ENCODE measurements at places on chromosomes 12 and 14.

DNA sequence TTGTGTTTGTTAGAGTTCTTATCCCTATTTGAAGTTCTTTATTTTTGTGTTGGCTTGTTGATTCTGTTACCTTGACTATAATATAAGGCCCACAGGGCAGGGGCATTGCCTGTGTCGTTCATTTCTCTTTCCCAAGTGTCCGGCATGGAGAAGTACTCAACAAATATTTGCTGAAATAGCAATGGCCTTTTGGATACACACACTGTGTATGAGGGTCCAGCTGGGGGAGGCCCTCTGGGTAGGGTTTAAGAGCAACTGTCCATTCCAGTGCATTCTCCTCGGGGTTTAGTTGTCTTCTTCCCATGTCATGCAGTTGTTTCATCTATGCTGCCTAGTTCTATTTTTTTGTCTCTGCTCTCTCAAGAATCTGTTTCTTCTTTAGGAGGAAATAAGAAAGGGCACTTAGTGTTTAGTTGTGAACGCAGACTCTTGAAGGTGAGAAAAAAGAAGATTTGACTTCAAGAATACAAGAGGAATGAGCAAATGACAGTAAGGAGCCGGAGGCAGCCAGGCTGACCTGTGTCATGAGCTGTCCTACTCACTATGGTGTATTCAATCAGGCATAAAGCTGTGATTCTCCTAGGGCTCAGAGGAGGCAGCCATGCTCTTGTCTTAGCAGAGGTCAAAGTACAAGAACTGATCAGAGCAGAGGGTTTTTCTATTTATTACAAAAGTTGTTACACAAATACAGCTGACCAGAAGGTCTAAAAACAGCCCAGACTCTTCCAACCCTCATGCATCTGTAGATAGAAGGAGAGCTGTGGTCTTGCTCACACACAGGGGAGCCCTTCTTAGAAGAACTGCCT is 10.2 kb downstream of the ERG28 start:
- no peak for DNase-seq

DNA sequence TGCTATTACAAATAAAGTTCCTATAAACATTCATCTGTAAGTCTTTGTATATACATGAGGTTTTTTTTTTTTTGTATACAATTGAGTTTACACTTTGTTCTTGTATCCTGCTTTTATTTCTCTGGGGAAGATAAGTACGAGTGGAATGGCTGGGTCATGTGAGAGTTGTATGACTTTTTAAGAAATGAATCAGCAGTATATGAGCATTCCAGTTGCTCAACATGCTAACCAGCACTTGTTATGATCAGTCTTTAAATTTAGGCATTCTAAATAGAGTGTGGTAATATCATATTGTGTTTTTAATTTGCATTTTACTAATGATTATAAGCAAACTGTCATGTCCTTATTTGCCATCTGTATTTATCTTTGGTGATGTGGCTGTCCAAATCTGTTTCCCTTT is 44.7 kb upstream of the AMIGO2 start:
- no peak for DNase-seq

GRCh38 chr14:90969531-90970166 is 90.8 kb downstream of the RPS6KA5 start:
- DNase-seq, result peak; percentile 71

DNA sequence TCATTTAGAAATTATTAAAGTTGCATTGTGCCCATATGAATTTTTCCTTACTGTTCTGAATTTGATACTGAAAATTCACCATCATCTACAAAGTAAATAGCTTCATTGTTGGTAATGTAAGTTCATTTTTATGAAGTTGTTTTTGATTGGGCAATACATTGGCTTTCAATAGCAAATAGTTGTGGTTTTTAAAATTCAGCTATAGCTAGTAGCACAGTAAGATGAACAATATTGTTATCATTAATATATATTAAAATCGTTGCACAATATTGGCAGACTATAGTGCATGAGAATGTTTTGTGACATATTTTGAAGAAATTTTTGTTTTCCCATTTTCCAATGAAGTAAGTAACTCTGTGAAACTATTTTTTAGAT is 575.0 kb downstream of the PRKD1 start:
- no peak for DNase-seq

DNA sequence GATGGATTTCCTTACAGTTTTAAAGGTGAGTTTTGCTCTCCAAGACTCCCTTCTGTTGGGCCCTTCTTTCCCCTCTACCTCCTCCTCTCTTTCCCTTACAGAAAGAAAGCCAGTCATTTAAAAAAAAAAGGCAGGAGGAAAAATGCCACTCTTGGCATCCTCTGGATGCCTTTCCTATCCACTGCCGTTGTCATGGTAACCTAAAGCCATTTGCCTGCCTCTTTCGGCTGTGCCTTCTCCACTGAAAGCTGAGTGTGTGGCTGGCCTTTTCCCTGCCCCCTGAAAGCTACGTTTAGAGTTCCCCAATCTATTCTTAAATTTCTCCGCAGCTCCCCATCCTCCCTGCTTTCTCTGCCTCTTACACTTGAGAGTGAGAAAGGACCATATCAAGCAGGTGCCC is 67.1 kb downstream of the TUNAR start:
- no peak for DNase-seq

GRCh38 chr12:58238411-58238810 is 297.0 kb downstream of the ATP23 start:
- no peak for DNase-seq

DNA sequence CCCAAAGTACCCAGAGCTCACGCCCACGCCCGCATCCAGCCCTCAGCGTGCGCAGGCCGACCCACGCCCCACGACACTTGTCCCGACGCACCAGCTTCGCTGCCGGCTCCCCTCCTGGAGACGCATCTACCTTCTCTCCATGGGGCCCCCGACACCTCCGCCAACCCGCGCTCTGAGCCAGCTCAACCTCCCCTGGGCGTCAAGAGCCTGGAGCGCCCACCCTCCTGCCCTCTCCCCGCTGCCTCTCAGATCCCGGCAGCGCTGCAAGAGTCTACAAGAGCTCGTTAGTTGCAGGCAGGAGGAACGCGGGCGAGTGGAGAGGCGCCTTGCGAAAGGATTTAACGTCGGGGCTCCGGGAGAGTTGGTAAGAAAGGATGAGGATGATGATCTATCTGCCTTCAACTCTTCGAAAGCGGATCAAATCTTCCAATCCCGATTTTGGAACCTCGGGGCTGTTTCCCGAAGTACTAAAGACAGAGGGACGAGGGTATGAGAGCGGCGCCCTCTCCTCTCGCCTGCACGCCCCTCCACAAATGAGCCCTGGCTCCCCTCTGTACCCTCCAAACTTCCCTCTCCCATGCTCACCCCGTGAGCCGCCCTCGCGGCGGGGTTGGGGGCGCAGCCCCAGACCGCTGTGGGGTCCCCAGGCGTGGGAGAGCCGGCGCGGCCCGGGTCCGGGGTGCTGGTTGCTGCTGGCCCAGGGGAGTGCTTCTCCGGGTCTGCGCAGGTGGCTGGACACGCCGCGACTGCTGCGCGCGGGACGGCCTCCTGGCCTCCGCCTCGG is 979 bp downstream of the LTBP2 start:
- no peak for DNase-seq

DNA sequence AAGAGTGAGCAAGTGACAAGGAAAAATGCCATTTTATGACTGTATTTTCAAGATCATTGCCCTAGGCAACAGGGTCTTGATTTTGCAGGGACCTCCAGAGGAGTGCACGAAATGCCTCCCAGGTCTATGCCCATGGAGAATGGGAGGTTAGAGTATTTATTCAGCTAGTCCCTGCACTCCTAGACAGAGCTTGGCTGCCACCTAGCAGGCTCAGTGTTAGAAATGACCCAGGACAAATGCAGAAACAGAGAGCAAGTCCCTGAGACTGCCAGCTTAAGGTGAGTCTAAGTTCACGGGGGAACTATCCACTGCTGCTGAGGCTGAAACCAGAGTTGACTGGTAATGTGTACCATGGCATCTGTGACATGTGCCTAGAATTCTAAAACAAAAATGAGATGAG is 506.4 kb downstream of the MED13L start:
- DNase-seq, result no peak

DNA sequence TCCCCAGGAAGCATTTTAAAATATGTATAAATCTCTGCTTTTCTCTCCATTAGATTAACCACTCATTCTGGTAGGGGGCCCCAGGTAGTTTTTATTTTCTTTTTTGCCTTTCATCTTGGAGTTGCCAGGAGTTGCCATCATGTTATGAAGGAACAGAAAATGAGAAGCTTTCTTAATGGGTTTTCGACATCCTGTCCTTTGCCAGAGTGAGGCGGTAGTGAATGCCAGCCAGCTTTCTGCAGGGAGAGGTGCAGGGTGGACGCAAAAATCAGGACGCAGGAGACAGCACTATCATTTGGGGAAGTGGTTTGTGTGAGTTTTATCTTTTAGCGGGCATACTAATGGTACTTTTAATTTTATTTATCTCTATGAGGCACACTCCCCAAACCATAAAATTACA is 1.7 kb downstream of the RASSF8 start:
- DNase-seq, result peak; percentile 31

DNA sequence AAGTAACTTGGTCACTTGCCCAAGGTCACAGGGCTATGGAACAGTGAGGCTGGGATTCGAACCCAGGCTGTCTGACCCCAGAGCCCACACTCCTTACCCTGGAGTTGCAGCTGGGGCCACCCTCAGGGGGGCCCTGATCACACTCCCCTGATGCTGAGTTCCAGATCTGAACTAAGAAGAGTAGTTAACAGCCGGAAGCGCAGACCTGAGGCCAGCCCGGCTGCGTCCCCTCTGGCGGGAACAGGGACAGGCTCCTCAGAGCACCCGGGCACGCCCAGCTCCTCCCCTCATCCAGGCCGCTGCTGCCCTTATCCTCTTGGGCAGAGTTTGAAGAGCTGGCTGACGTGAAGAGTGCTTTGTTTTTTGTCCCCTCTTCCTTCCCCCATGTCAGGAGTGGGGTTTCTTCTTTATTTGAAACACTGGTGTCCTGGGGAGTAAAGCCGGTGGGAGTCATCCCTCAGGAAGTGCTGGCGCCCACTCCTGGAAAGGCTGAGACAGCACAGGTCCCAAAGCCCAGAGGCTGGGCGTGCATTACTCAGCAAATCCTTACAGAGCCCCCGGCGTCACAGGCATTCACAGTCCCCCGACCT is 8.7 kb downstream of the PHB2 start:
- no peak for DNase-seq

GRCh38 chr12:84760091-84760865 is 152.3 kb downstream of the SLC6A15 start:
- DNase-seq, result no peak

DNA sequence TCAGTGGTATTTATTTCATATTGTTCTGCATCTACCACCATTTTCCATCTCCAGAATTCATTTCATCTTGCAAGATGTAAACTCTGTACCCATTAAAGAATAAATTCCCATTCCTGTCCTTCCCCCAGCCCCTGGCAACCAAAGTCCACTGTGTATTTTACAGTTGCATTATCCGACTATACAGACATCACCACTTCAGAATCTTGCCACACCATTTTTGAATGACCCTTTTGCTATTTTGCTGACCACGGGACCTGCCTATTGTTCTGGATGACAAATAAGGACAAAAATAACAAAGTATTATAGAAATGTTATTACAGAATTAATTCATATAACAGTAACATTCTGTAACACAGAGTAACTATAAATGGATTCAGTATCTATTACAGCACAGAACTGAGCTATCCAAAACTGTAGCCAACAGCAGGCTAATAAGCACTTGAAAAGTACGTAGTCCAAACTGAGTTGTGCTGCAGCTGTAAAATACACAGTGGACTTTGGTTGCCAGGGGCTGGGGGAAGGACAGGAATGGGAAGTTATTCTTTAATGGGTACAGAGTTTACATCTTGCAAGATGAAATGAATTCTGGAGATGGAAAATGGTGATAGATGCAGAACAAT is 61.3 kb downstream of the CDK17 start:
- DNase-seq, result no peak

GRCh38 chr12:21336656-21337055 is 1.9 kb upstream of the SLCO1A2 start:
- DNase-seq, result no peak

- no peak for DNase-seq
Measured at GRCh38 chr12:22447223-22447622, 97.1 kb downstream of the C2CD5 start.

GRCh38 chr12:546265-546919 is 86.7 kb downstream of the B4GALNT3 start:
- DNase-seq, result no peak

DNA sequence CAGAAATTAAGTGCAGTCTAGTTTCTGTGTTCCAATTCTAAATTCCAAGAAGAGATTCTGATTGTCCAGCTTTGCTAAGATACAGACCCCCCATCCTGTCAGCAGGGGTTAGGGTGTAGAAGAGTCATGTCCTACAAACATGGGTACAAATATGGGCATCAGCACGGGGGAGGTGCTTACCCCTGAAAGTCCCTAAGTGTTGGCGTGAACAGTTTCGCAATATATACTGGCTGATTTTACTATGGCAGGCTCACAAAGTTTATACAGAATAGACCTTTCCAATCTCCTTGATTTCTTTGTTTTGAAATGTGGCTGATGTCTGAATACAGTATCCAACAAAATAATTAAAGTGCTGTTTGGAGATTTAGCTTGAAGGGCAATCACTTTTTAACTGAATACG is 71.6 kb upstream of the PPM1H start:
- no peak for DNase-seq

DNA sequence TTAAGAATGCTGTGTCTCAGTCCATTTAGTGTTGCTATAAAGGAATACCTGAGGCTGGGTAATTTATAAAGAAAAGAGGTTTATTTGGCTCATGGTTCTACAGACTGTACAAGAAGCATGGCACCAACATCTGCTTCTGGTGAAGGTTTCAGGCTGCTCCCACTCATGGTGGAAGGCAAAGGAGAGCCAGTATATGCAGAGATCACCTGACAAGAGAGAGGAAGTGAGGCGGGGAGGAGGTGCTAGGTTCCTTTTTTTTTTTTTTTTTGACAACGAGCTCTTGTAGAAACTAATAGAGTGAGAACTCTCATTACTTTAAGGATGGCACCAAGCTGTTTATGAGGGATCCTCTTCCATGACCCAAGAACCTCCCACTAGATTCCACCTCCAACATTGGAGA is 121.6 kb downstream of the NUBPL start:
- DNase-seq, result no peak

- DNase-seq, result no peak
Measured at GRCh38 chr12:42552822-42553221, 36.7 kb downstream of the PRICKLE1 start.

GRCh38 chr12:116465856-116466255 is 93.3 kb upstream of the MAP1LC3B2 start:
- no peak for DNase-seq

DNA sequence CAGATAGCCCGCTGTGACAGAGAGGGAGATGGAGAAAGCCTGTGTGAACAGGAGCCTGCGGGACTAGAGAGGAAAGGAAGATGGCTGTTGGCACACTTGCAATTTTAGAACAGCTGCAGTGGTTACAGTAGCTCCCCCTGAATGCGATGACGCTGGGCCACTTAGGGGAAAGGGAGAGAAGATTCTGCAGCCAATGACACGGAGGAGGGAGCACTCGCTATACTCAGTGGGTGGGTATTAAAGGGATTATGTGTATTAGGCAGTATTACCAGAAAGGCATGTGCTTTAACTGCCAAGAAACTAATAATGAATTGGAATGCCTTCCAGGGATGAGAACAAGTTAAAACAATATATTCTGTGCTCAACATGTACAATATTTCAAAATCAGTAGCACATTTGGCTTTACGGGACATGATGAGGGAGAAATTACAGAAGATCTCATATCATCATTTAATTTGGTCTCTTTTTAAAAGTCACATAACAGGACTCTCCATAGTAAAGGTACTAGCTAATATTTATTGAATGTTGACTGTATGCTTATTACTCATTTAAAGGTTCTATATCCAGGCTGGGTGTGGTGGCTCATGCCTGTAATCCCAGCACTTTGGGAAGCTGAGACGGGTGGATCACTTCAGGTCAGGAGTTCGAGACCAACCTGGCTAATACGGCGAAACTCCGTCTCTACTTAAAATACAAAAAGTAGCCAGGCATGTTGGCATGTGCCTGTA is 35.9 kb upstream of the FOS start:
- DNase-seq, result peak; percentile 95

- DNase-seq, result no peak
Measured at GRCh38 chr14:58736606-58737005, 98.8 kb downstream of the DACT1 start.
